ENCODE measurements at places on chromosomes 13 and 19. TPM values are rescaled to one million over a fixed set of nuclear protein-coding genes. Genes with fewer than 3 reads are reported as not detected.

ADM5 gene
- total RNA-seq = 0.82 TPM

LSM14A gene
- total RNA-seq = 68.1 TPM

DACT3 gene
- total RNA-seq = 17.5 TPM

GRCh38 chr19:47704656-47705055 is 8.6 kb upstream of the EHD2 start:
- no peak for DNase-seq

DNA sequence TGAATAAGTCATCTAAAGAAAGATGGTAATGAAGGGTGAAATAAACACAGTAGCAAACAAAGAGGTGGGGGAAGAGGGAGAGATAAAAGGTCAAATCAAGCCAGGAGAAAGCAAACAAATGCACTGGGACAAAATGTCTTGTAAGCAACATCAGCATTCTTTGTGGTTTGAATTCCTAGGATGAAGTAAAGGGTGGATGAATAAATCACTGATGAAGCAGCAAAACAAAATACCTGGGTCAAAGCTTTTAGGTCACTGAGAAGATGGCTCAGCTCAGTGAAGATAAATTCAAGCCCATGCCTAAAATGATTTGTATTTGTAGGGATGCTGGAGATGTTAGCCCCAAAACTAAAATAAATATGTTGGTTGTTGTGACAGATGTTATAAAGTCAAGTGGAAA is 86.5 kb upstream of the FBXL3 start:
- no peak for DNase-seq

Measured in frontal cortex (tissue), 4 donors.